ENCODE measurements at places on chromosomes 16 and 17. TPM values are rescaled to one million over a fixed set of nuclear protein-coding genes. Genes with fewer than 3 reads are reported as not detected.
A peak's percentile ranks its signal among the peaks of the same experiment; 100 is the strongest.

- H3K27me3 ChIP-seq: no peaks in the 10 kb centered on the region
- no peak overlapping the region for H3K4me3 ChIP-seq
- H3K27ac ChIP-seq: no peak overlapping the region
- no peaks in the 10 kb centered on the region for H3K4me1 ChIP-seq
These were observed 36.2 kb downstream of the CDRT4 start for GRCh38 chr17:15431196-15431595.

GRCh38 chr16:30535106-30535776 lies 583 bp upstream of the ZNF747 start:
- DNase-seq: no peak
- peak overlapping the region; percentile 95 for H3K4me3 ChIP-seq
- no peaks in the 10 kb centered on the region for H3K36me3 ChIP-seq
- peaks cover 11% of the 10 kb centered on the region for H3K4me1 ChIP-seq

DNA sequence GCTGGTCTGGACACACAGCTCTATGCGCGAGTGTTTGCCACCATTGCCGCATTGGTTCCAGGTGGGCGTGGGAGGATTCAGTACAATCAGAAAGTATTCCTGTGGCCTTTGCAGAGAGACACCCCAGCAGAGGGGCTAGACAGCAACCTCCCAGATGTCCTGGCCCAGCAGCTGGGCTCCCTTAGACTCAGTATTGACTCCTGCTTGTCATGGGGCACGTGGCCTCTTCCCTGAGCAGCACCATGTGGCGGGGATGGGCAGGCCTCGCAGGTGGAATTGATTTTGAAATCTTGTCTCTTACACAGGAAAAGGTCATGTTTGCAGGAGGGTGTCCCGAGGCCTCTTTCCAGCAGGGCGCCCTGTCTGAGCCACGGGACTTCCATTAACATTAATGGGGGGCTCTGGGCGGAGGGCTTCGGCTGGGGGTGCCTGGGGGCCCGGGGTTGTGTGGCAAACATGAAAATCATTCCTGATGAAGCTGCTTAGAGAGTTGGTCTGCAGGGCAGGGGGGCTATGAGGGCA lies 96.4 kb downstream of the C16orf78 start:
- no peaks in the 10 kb centered on the region for H3K36me3 ChIP-seq
- DNase-seq: no peak
- H3K4me1 ChIP-seq: no peaks in the 10 kb centered on the region
- no peak overlapping the region for H3K4me3 ChIP-seq

- peaks cover 7% of the 10 kb centered on the region for H3K4me1 ChIP-seq
- H3K27ac ChIP-seq: no peak overlapping the region
- no peak for DNase-seq
- peaks cover 2% of the 10 kb centered on the region for H3K36me3 ChIP-seq
These were observed 115.9 kb downstream of the ZFHX3 start for GRCh38 chr16:72932050-72932449.

GRCh38 chr17:7552621-7553051 lies 3.8 kb downstream of the TNFSF12 start:
- H3K4me1 ChIP-seq: peaks cover 8% of the 10 kb centered on the region
- H3K27ac ChIP-seq: no peak overlapping the region
- DNase-seq: no peak
- H3K36me3 ChIP-seq: no peaks in the 10 kb centered on the region
- H3K27me3 ChIP-seq: no peaks in the 10 kb centered on the region

- H3K27ac ChIP-seq: peak overlapping the region; percentile 78
- H3K4me3 ChIP-seq: no peak overlapping the region
- H3K27me3 ChIP-seq: no peaks in the 10 kb centered on the region
These were observed 208.2 kb downstream of the FTO start for GRCh38 chr16:53912155-53912554.

- no peaks in the 10 kb centered on the region for H3K4me1 ChIP-seq
- H3K36me3 ChIP-seq: no peaks in the 10 kb centered on the region
These were observed 159.3 kb downstream of the TRIM37 start for GRCh38 chr17:58947411-58947810.

DNA sequence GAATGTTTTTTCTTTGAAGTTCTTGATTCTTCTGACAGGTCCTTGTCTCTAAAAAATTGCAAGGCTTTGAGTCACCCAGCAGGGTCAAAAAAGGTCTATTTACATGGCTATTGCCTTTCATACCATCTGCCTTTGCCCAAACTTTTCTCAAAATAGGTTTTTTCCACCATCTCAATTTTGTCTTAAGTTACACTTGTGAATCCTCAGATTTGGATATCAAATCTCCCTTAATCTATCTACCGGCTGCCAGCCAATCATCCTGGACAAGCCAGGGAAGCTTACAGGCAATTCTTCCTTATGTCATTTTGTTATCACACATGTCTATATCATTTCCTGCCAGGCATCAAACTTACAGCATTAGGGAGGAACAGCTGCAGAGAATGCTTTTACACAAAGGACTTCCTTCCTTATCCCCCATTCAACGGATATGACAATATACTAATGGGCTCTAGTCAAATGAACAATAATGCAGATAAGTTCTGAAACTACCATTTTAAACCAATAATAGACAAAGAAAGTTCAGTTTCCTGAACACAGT lies 104.1 kb upstream of the CORO6 start:
- H3K4me1 ChIP-seq: peaks cover 21% of the 10 kb centered on the region
- no peak overlapping the region for H3K4me3 ChIP-seq
- peak overlapping the region; percentile 30 for H3K27ac ChIP-seq

- H3K4me1 ChIP-seq: no peaks in the 10 kb centered on the region
- H3K4me3 ChIP-seq: no peak overlapping the region
- no peak overlapping the region for H3K27ac ChIP-seq
These were observed 13.0 kb upstream of the NETO2 start for GRCh38 chr16:47156680-47157215.

The GDPD1 gene
- polyA plus RNA-seq: 1.4 TPM

The ARMC5 gene
- 3.0 TPM for polyA plus RNA-seq
